ENCODE measurements at places on chromosomes 2 and 18. TPM values are rescaled to one million over a fixed set of nuclear protein-coding genes. Genes with fewer than 3 reads are reported as not detected.

DNA sequence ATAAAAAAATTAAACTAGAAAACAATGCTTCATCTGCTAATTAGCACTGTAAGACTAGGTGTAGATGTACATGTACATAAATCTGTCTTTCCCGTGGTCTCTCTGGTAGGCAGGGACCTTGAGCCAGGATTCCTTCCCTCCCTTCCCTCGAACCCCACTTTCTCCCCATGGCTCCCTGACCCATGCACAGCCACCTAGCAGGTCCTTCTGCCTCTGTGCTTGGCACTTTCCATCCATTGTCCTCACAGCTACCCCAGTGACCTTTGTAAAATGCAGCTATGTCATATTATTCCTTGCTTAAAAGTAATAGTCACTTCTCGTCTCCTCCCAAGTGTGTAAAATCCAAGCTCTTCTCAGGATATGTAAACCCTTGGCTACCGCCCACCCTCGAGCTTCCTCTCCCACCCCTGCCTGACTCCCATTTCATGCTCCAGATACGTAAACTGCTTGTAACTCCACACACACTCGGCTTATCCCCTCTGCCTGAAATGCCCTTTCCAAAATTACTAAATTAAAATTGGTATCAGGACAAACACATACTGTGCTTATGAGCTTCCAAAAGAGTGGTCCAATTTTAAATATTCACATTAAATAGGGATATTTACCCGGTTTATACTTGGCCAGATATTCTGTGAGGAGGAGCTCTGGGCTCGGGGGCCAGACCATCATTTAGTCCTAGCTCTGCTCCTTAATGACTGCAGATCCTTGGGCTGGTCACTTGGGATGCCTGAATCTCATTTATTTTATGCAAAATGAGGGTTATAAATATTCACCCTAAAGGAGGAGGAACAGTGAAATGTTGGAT, 54.0 kb upstream of the RALBP1 start:
- H3K36me3 ChIP-seq: no peaks in the 10 kb centered on the region
- no peak for DNase-seq
- no peaks in the 10 kb centered on the region for H3K4me1 ChIP-seq
- no peak overlapping the region for H3K27ac ChIP-seq
- no peaks in the 10 kb centered on the region for H3K27me3 ChIP-seq

DNA sequence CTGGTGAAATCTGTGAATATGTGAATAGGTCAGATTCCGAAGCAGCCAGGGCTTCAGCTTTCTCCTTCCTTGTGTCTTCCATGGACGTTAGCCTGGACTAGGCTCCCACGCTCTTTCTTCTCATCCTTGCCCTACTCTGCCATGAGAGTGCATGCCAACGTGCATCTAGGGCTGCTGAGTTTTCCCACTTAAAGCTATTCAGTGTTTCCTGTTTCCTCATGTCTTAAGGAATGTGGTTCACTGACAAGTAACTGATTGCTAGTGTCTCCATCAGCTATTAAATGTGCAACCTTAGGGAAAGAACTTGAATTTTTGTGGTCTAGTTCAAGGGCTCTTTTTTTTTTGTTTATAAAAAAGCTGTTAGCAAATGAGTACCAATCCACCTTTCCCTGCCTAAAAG, 642.3 kb upstream of the LINC00305 start:
- H3K36me3 ChIP-seq: no peaks in the 10 kb centered on the region
- no peak for DNase-seq
- H3K27me3 ChIP-seq: no peaks in the 10 kb centered on the region

DNA sequence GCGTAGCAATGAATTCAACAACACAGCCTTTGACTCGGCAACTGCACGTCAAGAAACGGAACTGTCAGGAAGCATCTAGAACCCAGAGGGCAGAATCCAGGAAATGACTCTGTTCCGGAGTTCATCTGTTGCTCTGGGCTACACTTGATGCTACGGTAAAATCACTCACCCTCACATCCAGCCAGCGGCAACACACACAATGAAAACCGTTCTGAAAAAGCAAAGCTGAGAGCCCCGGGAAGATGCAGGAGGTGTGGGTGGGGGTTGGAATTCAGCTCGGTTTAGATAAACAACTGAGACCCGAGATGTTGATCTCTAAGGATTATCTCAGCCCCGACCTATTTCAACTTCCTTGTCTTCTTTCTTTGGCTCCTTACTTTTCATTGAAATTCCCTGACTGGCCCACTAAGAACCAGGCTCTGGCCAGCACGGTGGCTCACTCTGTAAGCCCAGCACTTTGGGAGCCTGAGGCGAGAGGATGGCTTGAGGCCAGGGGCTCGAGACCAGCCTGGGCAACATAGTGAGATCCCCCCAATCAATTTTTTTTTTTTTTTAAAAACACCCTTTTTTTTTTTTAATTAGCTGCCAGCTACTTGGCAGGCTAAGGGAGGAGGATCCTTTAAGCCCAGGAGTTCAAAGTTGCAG, 13.3 kb upstream of the RAB17 start:
- peak overlapping the region; percentile 97 for H3K27ac ChIP-seq
- peaks cover 20% of the 10 kb centered on the region for H3K4me1 ChIP-seq
- no peaks in the 10 kb centered on the region for H3K27me3 ChIP-seq
- H3K36me3 ChIP-seq: no peaks in the 10 kb centered on the region
- DNase-seq: peak; percentile 89

DNA sequence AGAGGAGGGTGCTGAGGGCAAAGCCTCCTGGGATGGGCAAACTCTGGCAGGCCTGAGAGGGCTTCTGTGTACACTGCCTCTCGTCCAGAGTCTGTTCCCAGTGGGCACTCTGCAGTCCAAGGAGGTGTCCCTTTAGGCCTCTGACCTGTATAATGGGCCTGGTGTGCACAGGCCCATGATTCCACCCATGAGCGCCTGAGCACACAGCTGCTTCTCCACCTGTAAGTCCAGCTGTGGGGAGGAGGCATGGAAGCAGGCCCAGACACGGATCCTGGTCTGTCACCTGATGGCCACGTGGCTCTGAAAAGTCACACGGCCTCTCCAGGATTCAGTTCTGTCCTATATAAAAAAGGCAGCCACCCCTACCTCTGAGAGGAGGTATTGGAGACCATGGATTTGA, 57.0 kb downstream of the PARD6G start:
- no peak overlapping the region for H3K4me3 ChIP-seq
- no peak overlapping the region for H3K27ac ChIP-seq
- H3K27me3 ChIP-seq: peaks cover 8% of the 10 kb centered on the region

GRCh38 chr18:75214766-75215510, 4.3 kb downstream of the TSHZ1 start:
- H3K27ac ChIP-seq: peak overlapping the region; percentile 89
- H3K36me3 ChIP-seq: peaks cover 2% of the 10 kb centered on the region
- H3K27me3 ChIP-seq: no peaks in the 10 kb centered on the region
- DNase-seq: no peak

- H3K27me3 ChIP-seq: no peaks in the 10 kb centered on the region
- H3K4me3 ChIP-seq: no peak overlapping the region
- H3K36me3 ChIP-seq: no peaks in the 10 kb centered on the region
- H3K27ac ChIP-seq: no peak overlapping the region
- no peak for DNase-seq
- H3K4me1 ChIP-seq: no peaks in the 10 kb centered on the region
Measured at GRCh38 chr2:15782009-15782751, 158.2 kb upstream of the MYCN start.

DNA sequence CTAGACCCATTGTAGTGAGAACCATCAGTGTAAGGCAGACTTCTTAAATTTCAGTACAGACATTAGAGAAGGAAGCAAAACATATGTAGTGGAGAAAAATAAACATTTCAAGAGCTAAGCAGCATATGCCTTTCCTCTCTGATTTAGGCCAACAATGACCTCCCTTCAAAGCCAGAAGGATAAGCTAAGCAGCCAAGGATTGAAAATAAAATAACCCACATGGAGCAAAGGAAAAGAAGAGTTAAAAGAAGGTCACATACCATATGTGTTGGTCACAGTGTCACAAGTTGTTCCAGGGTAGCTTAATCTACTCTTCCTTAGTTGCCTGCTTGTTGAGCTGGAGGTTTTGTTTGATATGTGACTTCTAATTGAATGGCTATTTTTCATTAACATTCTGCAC, 15.6 kb upstream of the LAMA1 start:
- no peak overlapping the region for H3K27ac ChIP-seq
- no peaks in the 10 kb centered on the region for H3K4me1 ChIP-seq
- no peaks in the 10 kb centered on the region for H3K36me3 ChIP-seq
- no peak overlapping the region for H3K4me3 ChIP-seq
- no peak for DNase-seq

GRCh38 chr2:218331745-218332144, 24.9 kb upstream of the CATIP start:
- no peaks in the 10 kb centered on the region for H3K27me3 ChIP-seq
- H3K4me3 ChIP-seq: no peak overlapping the region
- no peaks in the 10 kb centered on the region for H3K36me3 ChIP-seq
- no peak for DNase-seq

The ARHGAP28 gene
- not detected for total RNA-seq

The IGFBP5 gene
- total RNA-seq: not detected

- H3K4me1 ChIP-seq: no peaks in the 10 kb centered on the region
- DNase-seq: no peak
- no peak overlapping the region for H3K4me3 ChIP-seq
- H3K27me3 ChIP-seq: peaks cover 5% of the 10 kb centered on the region
- H3K27ac ChIP-seq: no peak overlapping the region
Measured at GRCh38 chr18:837922-838321, 25.9 kb upstream of the YES1 start.

DNA sequence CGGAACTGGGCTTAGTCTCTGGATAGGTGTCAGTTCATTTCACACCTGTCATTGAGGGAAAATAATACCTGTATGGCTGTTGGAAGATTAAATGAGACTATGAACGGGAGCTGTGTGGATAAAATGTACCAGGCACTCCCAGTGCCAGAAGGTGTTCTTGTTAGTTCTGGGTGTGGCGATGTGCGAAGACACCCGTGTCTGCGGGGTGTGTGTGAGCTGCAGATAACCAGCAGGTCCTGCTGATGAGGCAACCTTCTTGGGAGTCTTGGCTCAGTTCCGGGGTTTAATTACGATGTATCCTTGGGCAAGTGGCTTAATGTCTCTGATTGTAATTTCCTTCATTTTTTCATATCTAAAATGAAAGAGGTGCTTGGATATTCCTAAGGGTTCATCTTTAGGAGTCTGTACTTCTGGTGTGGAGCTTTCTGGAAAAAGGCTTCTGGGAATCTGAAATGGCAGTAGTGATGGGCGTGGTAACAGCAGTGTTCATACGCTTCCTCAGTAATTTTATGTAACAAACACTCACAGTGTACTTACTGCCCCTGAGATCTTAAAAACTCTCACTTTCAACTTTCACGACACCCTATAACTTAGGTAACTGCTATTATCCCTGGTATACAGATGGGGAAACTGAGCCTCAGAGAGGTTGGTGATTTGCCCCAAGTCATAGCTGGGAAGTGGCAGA, 35.0 kb downstream of the NEDD4L start:
- H3K4me3 ChIP-seq: no peak overlapping the region
- no peaks in the 10 kb centered on the region for H3K4me1 ChIP-seq
- no peak for DNase-seq
- H3K36me3 ChIP-seq: peaks cover 3% of the 10 kb centered on the region

DNA sequence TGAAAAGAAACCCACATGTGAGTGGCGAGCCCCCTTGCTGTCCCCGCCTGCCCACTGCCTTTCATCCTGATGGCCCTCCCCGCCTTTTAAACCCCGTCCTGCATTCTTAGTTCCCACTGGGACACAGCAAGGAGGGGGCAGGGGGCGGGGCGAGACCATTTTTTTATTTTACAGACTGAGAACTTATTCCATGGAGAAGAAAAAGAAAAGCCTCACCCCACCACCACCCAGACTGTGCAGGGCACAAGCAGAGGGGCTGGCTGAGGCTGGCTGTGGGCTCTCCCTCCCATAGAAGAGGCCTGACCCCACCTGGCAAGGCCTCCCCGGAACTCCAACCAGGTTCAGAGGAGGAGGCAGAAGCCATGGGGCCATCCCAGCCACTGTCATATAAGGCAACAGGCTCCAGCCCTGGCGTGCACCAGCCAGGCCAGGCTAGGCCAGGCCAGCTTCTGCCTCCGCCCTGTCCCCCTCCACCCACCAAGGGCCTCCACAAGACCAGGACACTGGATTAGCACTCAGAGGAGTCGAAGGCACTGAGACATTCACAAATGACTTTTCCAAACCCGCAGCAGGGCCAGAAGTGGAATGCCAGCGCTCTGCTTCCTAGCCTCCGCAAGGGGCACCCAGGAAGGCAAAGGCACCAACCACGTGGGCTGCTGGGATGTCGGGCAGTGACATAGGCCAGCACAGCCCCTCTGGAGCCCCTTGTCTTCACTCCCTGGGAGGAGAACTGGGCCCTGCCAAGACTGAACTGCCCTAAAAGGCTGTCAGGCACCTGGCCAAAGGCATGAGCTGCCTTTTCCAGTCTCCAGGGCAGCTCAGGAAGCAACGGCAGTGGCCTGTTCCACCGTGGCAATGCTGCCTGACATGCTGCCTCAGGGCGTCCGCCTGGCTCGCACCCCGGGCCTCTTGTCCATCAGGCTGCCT, 37.5 kb upstream of the SEMA4C start:
- H3K4me3 ChIP-seq: no peak overlapping the region
- H3K27ac ChIP-seq: no peak overlapping the region
- H3K27me3 ChIP-seq: no peaks in the 10 kb centered on the region
- no peak for DNase-seq
- no peaks in the 10 kb centered on the region for H3K36me3 ChIP-seq
- peaks cover 28% of the 10 kb centered on the region for H3K4me1 ChIP-seq

The CD8B2 gene
- 14.1 TPM for total RNA-seq

- H3K27ac ChIP-seq: no peak overlapping the region
- DNase-seq: no peak
- H3K36me3 ChIP-seq: no peaks in the 10 kb centered on the region
- H3K4me1 ChIP-seq: no peaks in the 10 kb centered on the region
Measured at GRCh38 chr2:138084206-138084605, 119.9 kb downstream of the HNMT start.

- DNase-seq: no peak
- H3K36me3 ChIP-seq: no peaks in the 10 kb centered on the region
- no peaks in the 10 kb centered on the region for H3K27me3 ChIP-seq
- no peak overlapping the region for H3K4me3 ChIP-seq
Measured at GRCh38 chr2:45806563-45807358, 155.3 kb downstream of the PRKCE start.

Data from naive thymus-derived CD8-positive, alpha-beta T cell (primary cell).